Activated effector memory CD4-positive, alpha-beta T cell treated with Interleukin-2 at 50 U/mL for 16 hours (primary cell): ENCODE measurements at places on chromosomes 5 and 9.

GRCh38 chr5:142053426-142054151 lies 40.8 kb upstream of the GNPDA1 start:
- DNase-seq: no peak

DNA sequence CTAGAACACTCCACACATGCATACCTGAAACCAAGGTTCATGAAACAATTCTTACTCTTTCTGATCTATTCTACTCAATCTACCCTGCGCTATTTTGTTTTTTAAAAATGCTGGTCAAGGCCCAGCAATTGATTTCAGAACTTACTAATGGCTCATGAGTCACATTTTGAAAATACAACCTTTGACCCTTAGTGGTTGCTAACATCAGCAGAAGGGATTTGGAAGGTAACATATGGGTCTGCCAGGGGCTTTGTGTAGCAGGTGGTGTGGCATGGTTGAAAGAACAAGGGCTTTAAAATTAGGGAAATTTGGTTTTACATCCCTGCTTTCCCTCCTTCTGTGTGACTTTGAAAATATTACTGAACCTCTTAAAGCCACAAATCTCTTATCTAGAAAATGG lies 101.4 kb downstream of the ATG10 start:
- DNase-seq: no peak

- DNase-seq: no peak
These were observed 245.6 kb upstream of the DAB2 start for GRCh38 chr5:39670391-39670790.

DNA sequence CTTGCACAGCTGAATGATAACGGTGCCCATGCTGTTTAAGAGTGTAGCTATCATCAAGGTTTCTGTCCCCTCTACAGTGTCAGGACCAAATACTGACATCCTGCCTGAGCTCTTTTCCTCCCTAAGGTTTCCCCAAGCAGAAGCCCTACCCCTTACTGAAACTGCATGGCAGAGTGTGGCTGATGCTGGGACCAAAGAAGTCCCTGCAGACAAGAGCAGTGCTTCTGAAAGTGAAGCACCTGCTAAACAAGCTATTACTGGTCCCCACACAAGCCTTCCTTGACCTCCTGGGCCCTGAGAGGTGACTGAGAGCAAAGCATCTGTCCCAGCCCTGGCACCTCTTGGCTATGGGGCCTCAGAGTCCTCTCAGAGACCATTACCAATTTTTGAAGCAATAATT lies 56.1 kb downstream of the CFAP90 start:
- no peak for DNase-seq

DNA sequence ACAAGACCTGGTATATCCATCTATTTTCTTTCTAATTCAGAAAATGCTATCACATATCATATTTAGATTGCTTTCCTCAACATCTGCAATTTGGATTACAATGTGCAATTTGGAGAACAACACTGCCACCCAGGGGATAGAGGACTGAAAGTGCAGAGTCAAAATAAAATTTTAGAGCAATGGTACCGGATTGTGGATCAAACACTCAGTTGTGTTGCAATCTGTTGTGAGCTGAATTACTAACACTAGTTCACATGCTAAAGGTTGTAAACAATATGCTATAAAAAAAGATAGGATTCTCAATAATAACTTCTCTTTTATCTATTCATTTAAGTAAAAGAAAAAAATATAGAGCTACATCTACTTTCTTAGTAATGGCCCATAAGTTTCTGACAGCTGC lies 11.9 kb upstream of the SRFBP1 start:
- no peak for DNase-seq

DNA sequence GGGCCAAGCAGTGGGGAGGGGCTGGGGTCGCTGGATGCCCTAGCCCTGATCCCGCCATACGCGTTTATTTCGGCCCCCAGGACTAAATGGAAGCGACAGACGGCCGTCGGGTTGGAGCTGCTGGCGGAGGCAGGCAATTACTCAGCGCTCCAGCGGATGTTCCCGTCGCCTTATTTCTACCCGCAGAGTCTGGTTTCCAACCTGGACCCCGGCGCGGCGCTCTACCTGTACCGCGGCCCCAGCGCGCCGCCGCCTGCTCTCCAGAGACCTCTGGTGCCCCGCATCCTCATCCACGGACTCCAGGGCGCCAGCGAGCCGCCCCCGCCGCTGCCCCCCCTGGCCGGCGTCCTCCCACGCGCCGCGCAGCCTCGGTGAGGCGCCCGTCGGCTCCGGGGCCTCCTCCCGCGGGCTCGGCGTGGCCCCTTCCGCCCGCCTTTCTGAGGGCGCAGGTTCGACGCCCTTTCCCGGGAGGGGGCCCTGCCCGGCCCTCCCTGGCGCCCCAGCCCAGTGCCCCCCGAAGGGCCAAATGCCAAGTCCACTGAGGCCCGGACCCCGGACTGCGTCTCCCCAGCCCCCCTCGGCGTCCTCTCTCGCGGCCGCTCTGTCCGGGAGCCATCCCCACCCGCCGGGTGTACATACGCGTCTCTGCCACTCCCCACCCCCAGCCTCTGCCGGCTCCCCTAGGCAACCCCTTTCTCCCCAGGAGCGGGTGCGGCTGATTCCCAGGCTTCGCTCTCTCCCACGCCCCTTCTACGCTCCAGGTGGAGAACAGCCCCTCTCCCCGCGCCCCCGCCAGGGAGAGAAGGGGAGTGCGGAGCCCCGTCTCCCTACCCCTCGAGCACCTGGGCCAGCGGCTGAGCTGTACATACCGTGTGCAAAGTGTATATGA lies 7.0 kb downstream of the BARHL1 start:
- no peak for DNase-seq

DNA sequence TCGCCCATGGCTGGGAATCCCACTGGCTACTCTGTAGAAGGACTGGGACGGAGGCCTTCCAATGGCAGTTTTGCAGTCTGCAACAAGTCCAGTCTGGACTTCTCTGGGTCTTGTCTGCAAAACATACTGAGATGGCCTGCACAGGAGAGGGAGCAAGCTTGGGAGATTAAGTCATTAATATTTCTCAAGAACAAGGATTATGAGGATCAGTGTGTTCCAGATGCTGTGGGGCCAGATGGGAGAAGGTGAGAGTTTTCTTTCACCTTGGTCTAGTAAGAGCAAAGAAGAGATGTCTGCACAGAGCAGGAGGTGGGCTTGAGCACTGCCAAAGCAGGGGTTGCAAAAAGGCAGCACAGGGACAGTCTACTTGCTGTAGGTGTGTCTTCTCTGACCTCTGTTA lies at the start of gene PDE6A:
Gene PDE6A (minus strand): TSS at position 128 of the 400 bp plus-strand sequence. CDS start 120 bp downstream, at position 8.
- DNase-seq: no peak

- no peak for DNase-seq
These were observed 73.6 kb downstream of the SCAMP1 start for GRCh38 chr5:78433972-78434371.
